ENCODE measurements at places on chromosomes 5 and 9.

DNA sequence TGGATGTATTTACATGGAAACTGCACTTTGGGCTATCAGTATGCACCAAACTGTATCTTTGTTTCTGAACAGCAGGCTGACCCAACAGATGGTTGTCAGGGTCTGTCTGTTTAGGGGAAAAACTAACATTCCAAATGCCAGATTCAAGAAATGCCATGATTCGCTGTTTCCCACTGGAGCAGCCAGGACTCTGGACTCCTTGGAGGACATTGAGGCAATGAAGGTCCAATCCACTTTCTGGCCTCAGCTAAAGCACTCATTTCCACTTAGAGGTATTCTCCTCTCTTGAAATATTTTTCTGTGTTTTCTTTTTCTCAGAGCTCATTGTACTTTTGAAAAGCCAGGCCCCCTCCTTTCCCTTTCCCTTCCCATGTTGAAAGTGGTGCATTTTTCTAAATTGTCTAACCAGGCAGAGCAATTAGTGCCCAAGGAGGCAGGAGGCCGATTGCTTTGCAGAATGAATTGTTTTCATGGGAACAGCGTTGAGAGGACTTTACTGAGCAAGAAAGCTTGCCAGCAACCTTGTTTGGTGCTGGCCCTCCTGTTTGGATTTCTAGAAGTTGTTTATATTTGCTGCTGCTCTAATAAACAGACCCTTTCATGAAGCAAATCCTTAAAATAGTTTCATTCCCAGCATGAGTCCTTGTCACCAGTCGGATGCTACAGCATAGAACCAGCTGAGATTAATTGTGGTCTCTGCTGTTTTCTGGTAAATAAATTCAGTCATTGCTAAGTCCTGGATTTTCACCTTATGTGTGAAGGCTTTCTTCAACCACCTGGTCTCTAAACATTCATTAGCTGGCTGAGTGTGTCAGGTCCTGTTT, 132.8 kb upstream of the TAF11L2 start:
- DNase-seq, result no peak

- DNase-seq, result no peak
These were observed 1.5 kb downstream of the NKD2 start for GRCh38 chr5:1010181-1010510.

GRCh38 chr5:80141147-80141671, 106.1 kb downstream of the THBS4 start:
- no peak for DNase-seq

DNA sequence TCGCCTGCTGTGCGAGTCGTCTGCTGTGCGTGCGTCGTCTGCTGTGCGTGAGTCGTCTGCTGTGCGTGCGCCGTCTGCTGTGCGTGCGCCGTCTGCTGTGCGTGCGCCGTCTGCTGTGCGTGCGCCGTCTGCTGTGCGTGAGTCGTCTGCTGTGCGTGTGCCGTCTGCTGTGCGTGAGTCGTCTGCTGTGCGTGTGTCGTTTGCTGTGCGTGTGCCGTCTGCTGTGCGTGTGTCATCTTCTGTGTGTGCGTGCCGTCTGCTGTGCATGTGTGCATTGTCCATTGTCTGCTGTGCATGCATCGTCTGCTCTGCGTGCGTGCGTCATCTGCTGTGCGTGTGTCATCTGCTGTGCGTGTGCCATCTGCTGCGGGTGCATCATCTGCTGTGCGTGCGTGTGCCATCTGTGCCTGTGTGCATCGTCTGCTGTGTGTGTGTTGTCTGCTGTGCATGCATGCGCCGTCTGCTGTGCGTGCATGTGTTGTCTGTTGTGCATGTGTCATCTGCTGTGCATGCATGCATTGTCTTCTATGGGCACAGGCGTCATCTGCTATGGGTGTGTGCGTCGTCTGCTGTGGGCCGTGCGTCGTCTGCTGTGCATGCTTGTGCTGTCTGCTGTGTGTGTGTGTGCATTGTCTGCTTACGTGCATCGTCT, 68.6 kb upstream of the IRX4 start:
- no peak for DNase-seq

- peak; percentile 53 for DNase-seq
These were observed 24.5 kb upstream of the MVB12B start for GRCh38 chr9:126301985-126302603.

GRCh38 chr5:12003680-12004079, 99.4 kb upstream of the CTNND2 start:
- DNase-seq, result no peak

DNA sequence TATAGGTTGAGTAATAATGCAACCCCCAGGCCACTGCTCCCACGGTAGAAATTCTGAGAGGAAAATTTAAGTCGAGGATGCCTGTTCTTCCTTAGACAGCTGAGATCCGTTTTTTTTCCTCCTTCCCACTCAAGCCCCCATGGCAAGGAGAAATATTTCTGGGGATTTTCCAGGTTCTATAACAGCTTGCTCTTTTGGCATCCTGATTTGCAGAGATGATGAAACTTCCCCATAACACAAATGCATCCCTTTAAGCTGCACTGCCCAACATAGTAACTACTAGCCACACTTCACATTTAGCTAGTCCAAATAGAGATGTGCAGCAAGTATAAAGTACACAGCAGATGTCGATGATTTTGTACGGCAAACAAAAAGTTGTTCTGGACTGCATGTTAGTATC, 32.5 kb upstream of the GNA14 start:
- no peak for DNase-seq

Data from CD4-positive, alpha-beta T cell treated with Interleukin-4 for 4 hours (primary cell).